ENCODE measurements at places on chromosomes 7 and 10.
A peak's percentile ranks its signal among the peaks of the same experiment; 100 is the strongest.

DNA sequence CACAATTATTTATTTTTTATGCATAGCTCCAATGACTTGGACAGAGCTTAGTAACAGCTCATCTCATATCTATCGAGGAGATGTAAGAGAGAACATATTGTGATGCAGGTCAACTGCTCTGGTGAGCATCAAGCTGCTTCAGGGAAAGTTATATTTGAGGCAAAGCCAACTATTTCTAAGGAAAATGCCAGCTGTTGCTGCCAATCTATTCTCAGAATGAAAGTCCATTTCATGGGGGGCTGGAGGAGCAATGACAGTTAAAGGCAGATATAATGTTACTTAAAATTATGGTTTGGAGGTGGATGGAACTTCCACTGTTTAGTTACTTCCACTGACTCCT is 424.8 kb downstream of the KIF20B start:
- DNase-seq: no peak

GRCh38 chr10:1467334-1468076 is 269.8 kb downstream of the ADARB2 start:
- no peak for DNase-seq

GRCh38 chr10:50336140-50336539 is 84.8 kb upstream of the ASAH2 start:
- DNase-seq: no peak

DNA sequence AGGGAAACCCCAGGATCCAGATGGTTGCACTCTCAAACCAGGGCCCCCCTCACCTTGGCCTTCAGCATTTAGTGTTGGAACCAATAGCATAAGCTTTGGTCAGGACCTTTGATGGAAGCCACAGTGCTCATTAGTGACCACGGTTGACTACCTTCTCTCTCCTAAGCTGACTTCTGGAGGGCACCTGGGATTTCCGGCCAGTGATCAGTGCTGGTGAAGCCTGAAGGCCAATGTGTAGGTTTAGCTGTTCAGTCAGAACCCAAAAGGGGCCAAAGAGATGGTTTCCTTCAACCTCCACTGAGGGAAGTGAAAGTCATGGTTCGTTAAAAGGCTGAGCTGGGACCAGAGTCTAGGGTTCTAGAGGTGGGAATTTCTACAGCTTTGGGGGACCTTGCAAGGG is 46.4 kb downstream of the TCF7L2 start:
- DNase-seq: no peak

DNA sequence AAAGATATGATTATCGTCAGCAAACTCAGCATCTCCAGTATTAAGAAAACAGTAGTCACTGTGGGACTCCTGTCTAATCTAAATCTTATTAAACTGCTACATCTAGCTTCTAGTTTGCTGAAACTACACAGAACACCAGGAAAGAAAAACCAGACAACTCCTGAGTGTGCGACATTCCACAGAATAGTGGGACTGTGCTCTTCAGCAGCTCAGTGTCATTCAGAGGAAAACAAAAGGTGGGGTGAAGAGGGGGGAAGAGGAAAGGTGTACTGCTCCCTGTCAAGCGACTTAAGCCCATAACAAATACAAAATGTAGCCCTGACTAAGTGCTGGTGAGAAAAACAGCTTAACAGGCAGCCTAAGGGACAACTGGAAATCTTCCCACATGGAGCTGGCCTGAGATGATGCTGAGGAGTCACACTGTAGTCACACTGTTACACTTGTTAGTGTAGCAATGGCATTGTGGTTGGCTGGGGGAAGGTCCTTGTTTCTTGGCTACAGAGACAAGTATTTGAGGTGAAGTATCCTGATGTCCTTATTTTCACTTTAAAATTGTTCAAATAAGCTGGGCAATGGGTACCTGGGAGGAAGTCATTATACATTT is 135.5 kb downstream of the USP6NL start:
- DNase-seq: no peak

- no peak for DNase-seq
These were observed 7.9 kb downstream of the SLC25A28 start for GRCh38 chr10:99612167-99612831.

- DNase-seq: no peak
These were observed 159.6 kb downstream of the KMT2E start for GRCh38 chr7:105173586-105173985.

- DNase-seq: no peak
These were observed 19.0 kb upstream of the ST8SIA6 start for GRCh38 chr10:17473228-17473950.

- no peak for DNase-seq
These were observed 1.1 kb upstream of the TNS3 start for GRCh38 chr7:47582764-47583738.

DNA sequence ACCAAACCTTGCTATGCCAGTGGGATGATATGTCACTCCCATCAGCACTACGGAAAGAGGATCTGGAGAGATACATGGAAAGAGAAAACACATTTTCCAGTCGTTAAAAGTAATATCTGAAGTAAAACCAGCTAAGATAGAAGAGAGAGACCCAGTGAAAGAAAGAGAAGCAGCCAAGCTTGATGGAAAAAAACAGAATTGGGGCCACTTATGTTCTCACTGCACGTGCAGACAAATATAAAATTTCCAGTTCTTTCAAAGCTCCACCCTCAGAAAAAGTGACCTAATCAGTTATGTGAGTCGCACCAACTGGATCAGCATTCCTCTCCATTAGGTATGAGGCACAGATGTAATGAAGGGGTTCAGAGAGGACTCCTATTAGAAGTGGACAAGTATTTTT is 266.1 kb downstream of the MTERF1 start:
- no peak for DNase-seq

DNA sequence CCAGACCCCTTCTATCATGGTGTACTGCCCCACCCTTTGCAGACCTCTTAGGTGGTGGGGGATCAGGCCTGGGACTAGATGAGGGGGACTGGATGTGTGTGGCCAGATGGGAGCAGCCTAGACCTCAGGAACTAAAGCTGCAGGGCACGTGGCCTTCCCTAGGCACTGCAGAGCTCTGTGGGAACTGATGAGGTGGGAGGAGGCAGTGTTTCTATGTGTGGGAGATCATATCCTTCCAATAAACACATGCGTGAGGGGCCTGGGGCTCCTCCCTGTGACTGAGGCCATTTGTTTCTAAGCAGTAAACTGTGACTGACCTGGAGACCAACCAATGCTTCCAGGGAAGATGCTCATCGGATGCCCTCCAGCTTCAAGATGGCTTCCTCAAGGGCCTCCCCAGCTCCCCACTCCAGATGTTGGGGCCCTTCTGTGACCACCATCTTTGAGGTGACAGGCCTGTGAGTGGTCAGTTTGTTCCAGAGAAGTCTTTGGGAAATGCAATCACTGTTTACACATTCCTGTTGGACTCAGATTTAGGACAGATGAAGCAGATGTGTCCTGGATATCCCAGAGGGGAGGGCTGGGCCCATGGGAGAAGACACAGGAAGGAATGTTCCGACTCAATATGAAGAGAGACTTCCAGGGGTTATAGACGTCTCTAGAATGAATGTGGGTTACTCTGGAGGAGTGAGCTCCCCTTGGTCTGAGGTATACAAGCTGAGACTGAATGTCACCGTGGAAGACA is 23.6 kb upstream of the ZCCHC24 start:
- DNase-seq: no peak

DNA sequence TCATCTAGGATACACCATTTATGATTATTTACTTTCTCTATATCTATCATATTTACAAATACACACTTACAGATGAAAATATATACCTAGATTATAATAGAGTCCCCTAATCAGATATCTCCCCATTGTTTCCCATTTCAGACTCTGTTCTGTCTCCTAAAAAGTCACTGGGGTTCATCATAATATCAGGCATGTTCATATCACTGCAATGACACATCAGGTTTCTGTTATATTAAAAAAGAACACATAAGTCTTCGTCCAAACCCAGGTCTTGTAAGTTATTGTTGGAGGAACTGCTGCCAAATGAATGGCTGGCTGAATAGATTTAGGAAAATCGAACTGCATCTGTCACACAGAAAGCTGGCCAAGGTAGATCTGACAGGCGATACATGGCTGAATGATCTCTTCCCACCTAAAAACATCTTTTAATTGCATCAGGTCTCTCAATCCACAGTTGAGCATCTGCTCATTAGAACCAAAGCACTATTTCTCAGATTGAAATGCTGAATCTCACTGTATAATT is 178.7 kb downstream of the CACNA2D1 start:
- no peak for DNase-seq

DNA sequence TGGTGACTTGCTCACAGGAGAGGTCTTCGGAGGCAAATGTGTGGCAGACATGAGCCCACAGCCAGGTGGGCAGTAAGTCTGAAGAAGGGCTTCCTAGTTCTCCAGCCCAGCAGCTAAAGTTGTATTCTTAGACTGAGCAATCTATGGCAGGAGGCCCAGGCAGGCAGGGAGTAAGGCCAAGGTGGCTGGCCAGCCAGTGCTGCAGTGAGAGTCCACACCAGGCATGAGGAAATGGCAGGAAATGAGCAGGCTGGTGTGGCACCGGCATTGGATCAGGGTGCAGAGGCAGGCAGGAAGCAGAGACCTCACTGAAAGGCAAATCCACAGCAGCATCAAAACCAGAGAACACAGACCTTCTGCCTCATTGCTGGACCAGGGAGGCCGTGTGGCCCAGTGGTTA is 84.6 kb upstream of the PDE1C start:
- DNase-seq: no peak

DNA sequence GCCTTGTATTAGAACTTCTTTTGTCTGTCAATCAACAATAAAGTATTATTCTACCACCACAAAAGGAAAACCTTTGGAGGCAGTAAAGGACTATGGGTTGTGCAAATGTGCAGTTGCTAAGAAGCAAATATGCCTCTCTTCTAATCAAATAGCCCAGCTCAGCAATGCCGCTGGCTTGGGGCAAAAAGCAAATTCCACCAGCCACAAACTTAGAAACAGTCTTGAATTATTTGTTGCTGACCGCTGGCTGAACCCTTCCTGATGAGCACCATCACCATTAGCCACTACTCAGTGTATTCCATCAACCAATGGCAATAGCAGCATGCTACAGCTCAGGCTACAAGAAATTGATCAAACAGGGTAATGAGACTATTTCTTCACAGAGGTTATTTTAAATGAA is 51.0 kb downstream of the SKAP2 start:
- no peak for DNase-seq

- DNase-seq: no peak
These were observed 67.0 kb downstream of the ZRANB1 start for GRCh38 chr10:125008689-125009638.

DNA sequence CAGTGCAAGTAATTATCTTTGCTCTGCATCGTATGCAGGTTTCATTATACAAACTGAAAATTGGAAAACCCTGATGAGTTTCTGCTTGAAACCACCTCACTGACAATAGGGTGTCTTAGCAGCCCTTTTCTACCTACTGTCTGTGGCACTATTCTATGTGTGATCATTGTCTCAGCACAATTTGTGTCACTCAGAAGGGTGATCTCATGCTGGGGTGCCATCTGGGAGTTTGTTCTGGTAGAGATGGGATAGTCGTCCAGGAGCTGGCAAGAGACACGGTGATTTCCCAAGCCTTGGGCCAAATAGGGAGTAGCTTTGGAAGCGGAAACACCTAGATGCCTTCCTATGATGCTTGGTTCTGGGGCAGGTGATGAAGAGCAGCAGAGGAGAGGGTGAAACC is 186.3 kb downstream of the FRMD4A start:
- DNase-seq: no peak

GRCh38 chr10:133336577-133337369 is at the start of gene CALY:
Gene CALY (minus strand): TSS chr10:133336896. CDS start chr10:133328989, 7,907 bp downstream.
- DNase-seq: peak; percentile 75

- DNase-seq: no peak
These were observed 100.7 kb downstream of the ST8SIA6 start for GRCh38 chr10:17353568-17354300.

DNA sequence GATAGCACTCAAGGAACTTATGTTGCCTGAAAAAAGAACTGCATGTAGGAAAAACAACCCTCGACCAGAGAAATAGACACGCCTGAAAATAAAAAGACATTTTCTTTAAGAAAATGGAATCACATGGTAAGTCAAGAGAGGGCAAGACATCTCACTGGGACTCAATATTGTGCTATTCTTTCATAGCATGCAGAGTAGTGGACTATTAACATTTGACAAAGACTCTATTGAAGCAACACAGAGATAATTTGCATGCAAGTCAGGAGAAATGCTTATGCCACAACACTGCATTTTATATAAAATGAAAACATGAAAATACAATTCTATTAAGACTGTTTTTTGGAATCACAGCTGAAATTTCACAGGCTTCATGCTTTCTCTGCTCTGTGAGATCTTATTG is 77.9 kb upstream of the RHOBTB1 start:
- DNase-seq: no peak

DNA sequence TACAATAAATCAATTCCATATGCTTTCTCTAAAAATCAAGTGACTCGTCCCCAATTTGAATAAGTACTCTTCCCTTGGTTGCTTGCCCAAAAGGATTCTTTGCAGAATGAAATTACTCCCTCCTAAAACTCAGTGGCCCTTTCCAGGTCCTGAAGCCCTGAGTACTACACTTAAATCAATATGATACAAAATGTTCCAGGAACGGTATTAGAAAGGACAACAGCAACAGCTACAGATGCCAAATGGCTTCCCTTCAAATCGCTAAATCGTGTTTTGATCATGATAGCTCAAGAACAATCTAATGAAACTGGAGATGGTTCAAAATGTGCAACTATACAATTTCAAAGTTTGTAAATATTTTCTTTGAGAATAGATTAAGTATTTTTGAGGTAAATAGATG is 59.4 kb downstream of the TPK1 start:
- DNase-seq: no peak

GRCh38 chr7:69963393-69963792 is 365.1 kb downstream of the AUTS2 start:
- no peak for DNase-seq

DNA sequence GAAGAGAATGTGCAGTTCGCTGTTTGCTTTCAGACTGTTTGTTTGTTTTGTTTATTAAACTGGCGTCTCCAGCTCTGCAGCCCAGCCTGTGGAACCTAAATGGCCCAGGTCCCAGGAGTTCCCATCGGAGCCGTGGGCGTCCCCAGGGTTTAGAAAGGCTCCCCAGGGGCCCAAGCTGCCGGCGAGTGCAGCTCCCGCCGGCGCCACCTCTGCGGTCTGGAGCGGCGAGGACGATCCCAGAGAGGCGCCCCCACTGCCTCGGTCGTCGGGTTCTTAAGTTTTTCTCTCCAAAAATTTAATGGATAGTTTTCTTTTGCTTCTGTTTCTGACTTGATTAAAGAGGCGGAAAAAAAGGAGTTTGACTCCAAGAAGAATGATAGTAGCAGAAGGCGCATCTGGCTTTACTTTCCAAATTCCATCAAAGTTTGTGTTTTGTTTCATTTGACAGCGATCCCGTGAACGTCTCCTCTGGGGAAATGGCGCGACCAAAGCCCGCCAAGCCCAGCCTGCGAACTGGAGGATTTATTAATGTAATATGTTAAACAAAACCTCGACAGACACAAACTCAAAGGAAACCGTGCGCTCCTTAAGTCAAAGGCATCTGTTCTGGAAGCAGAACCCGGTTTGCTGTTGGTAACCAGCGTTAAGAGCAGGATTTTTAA is 718 bp upstream of the FZD1 start:
- DNase-seq: no peak

GRCh38 chr7:96546426-96546825 is 163.2 kb downstream of the SEM1 start:
- no peak for DNase-seq

All from activated T-helper 1 cell treated with anti-CD3 and anti-CD28 coated beads, Interleukin-12 subunit alpha, Interleukin-12 subunit beta, Interleukin-2, Interleukin-4 antibody, amounts not matched to agents 30 ng/mL and 10 ng/mL and 1 ng/mL, durations not matched to agents 14 hours and 24 hours and 36 hours (primary cell).